Stimulated activated CD4-positive, alpha-beta T cell treated with anti-CD3 and anti-CD28 coated beads, Interleukin-1b, Interleukin-23, amount 100 ng/mL, for 1 hour (primary cell): ENCODE measurements at places on chromosomes 4 and X.

GRCh38 chr4:108175966-108176365, 7.2 kb upstream of the LEF1 start:
- DNase-seq: no peak

GRCh38 chr4:10003666-10004065, 17.6 kb downstream of the SLC2A9 start:
- no peak for DNase-seq

DNA sequence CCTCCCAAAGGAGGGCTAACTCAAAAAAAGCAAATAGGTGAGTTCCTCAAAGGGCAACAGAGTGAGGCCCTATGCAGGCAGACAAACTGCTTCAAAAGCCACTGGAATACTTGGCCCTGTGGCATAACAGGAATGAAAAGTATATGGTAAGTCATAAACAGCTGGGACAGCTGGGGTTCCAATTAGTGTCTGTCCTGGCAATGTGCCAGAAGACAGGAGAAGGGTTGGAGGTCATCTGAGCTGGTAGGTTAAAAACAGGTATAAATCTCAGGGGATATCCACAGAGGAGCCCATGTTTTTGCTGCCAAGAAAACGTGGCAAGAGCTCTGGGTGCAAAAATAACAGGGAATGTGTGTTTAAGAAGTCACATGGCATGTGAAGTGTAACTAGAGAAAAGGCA, 111.6 kb downstream of the APOOL start:
- no peak for DNase-seq

- no peak for DNase-seq
Measured at GRCh38 chrX:110435196-110435595, 76.5 kb downstream of the RTL9 start.

- no peak for DNase-seq
Measured at GRCh38 chr4:56424697-56425514, 10.5 kb downstream of the PPAT start.

DNA sequence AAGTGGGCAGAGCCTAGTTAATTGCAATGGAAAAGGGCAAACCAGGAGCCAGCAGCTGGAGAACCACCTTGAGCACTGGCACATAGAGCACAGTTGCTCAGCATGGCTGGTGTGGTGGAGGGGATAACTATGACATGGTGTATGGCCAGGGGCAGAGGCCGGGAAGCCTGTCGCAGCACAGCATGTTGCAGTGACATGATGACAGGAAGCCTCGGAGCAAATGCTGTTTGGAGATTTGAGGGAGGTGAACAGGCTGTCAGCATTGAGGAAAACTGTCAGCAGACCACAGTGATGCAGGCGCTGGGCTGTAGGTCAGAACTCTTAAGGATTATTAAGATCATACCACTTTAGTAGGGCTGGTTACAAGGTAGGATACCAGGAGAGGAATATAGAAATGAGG, 228.7 kb downstream of the CBR4 start:
- no peak for DNase-seq

GRCh38 chr4:91729851-91730250, 573.9 kb upstream of the GRID2 start:
- no peak for DNase-seq

- DNase-seq: no peak
Measured at GRCh38 chrX:130174937-130175336, 3.2 kb downstream of the RAB33A start.

DNA sequence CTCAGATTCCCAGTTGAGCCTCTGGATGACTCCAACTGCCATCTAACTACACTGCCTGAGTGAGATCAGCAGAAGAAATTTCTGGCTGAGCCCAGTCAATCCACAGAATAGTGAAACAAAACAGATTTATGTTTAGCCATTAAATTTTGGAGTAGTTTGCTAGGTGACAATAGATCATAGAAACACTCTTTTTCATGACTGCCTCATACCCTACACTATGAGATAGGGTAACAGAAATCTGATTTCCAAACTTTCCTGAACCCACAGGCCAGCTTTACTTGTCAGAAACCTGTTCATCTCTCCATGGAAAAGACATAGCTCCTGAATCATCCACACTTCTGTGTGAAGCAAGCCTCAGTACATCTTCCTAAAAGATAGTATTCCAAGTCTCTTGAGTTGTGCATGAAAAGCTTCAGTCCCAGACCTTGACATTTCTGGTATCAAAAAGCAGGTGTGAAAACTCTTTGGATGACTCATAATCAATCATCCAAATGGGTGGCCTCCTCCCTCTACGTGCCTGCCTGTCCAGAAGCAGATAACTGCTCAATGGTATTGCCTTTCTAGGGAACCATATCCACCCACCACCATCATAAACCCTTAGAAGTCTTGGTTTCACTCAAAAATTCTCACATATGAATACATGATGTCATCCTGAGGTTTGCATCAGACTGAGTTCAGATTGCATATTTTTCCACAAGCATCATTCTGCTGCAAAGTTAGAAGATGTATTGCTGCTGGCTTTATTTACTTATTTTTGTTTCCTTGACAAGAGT, 47.5 kb upstream of the RAP2C start:
- DNase-seq: no peak
